ENCODE measurements at places on chromosomes 1 and 21.

GRCh38 chr1:229012823-229013222 is 258.1 kb upstream of the RAB4A start:
- no peak for DNase-seq

GRCh38 chr21:35942211-35943144 is 117.8 kb downstream of the SETD4 start:
- no peak for DNase-seq

DNA sequence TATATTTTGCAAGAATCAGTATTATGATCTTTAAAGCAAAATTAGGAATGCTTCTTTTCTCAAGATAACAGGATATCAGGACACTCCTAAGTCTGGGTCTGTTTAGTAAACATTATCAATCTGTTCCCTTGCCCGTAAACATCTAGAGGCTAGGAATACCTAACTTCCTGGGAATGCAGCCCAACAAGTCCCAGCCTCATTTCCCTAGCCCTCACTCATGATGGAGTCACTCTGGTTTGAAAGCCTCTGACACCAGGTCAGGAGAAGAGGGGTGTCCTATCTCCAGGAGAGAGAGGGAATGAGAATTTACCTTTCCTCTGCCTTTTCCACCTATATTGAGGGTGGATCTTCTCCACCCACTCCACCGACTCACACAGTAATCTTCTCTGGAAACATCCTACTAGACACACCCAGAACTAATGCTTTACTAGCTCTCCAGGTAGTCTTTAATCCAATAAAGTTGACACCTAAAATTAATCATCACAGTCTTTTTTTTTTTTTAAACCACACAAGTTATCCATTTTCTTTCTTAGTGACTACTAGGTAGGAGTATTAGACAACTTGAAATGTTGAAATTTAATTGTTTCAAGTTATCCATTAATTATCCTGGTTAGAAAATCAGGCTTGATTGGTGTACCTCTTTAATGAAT is 659.3 kb downstream of the USP25 start:
- DNase-seq = no peak

GRCh38 chr21:39923476-39923875 is 56.2 kb downstream of the PCP4 start:
- DNase-seq = no peak

Data from stimulated activated CD8-positive, alpha-beta memory T cell treated with anti-CD3 and anti-CD28 coated beads, Interleukin-7, amount 100 ng/mL, for 24 hours (primary cell).